MM.1S (cell line): ENCODE measurements at places on chromosomes 3 and 15.

DNA sequence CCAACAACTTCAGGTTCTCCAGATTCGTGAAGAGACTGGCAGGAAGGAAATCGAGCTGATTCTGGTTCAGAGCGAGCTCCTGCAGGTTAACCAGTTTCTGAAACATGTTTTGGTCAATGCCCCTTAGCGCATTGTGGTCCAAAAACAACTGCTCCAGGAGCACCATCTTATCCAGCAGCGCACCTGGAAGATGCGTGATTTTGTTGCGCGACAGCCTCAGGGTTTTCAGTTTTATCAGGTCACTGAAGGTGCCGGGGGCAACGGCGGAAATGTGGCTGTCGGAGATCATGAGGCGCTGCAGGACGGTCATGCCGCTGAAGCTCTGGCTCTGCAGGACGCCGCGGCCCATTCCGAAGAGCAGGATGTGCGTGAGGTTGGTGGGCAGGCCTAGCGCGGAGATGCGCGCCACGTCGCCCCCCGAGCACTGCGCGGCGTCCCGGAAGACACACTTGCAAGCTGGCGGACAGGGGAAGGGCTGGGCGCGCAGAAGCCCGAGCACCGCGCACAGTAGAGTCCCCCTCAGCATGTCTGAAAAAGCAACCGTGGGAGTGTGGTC, 1.2 kb downstream of the GP5 start:
- peak overlapping the region; percentile 19 for H3K4me3 ChIP-seq
- peaks cover 48% of the 10 kb centered on the region for H3K27me3 ChIP-seq
- 0 out of 2 replicates have a peak, but pooled peaks cover 4% of the 10 kb centered on the region for H3K4me1 ChIP-seq
- no peak for DNase-seq
- H3K27ac ChIP-seq, result no peak overlapping the region
- H3K36me3 ChIP-seq, result no peaks in the 10 kb centered on the region

- DNase-seq, result no peak
- H3K36me3 ChIP-seq, result no peaks in the 10 kb centered on the region
- H3K27me3 ChIP-seq, result no peaks in the 10 kb centered on the region
- no peaks in the 10 kb centered on the region for H3K4me1 ChIP-seq
- H3K4me3 ChIP-seq, result no peak overlapping the region
Measured at GRCh38 chr3:21421096-21421495, 329.9 kb downstream of the ZNF385D start.

GRCh38 chr3:192850451-192850981, 67.1 kb downstream of the MB21D2 start:
- no peaks in the 10 kb centered on the region for H3K36me3 ChIP-seq
- H3K4me1 ChIP-seq, result no peaks in the 10 kb centered on the region

GRCh38 chr15:69863446-69863845, 234.3 kb downstream of the TLE3 start:
- H3K4me1 ChIP-seq, result no peaks in the 10 kb centered on the region
- H3K36me3 ChIP-seq, result no peaks in the 10 kb centered on the region
- no peak overlapping the region for H3K27ac ChIP-seq
- no peaks in the 10 kb centered on the region for H3K27me3 ChIP-seq
- H3K4me3 ChIP-seq, result no peak overlapping the region

DNA sequence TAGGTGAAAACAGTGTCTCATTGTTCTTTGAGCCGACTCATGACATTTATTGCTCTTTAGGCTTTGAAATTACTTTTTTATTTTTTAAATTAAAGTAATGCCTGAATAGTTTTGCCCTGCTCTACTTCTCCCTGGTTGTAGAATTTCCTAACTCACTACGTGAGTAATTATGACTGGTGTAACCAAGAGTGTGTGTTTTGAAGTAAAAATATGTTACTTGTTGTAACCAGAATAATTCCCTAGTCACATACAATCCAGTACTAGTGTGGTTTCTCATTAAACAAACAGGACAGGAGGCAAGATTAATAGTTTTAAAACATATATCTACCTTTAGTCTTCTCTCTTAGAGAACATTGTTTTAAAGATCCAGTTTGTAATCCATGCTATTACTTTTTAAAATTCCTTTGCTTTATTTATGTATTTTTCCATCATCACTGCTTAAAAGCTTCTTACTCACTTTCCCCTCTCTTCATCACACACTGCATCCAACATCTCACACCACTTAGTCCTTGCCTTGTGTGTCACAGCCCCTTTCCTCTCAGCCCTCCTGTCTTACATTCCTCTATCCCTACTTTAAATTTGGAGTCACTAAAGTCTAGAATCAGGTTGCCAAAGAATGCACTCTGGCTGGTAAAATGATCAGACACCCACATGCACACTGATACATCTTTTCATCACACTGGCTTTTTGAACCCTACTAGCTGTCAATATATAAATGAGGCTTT, 219.7 kb downstream of the WNT5A start:
- H3K27ac ChIP-seq, result no peak overlapping the region
- no peak overlapping the region for H3K4me3 ChIP-seq
- no peaks in the 10 kb centered on the region for H3K4me1 ChIP-seq
- H3K36me3 ChIP-seq, result no peaks in the 10 kb centered on the region
- H3K27me3 ChIP-seq, result no peaks in the 10 kb centered on the region

DNA sequence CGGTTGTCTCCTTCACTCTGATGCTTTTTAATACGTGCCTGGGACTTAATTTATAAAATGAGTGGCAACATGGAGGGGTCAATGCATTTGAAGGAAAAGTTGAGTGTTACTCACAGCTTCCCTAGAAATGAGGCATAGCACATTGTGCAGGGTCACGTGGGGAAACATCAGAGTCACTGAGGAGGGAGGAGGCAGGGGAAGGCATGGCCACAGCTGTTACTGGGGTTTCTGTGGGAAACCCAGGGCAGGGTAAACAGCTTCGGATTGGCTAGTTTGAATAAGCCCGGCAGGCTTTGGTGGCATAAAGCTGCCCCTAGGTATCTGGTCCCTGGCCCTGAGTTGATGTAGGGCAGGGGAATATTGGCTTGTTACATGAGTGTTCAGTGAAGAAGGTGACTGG, 98.9 kb upstream of the ST8SIA2 start:
- H3K4me3 ChIP-seq, result no peak overlapping the region
- H3K36me3 ChIP-seq, result no peaks in the 10 kb centered on the region
- no peaks in the 10 kb centered on the region for H3K4me1 ChIP-seq
- no peak for DNase-seq

DNA sequence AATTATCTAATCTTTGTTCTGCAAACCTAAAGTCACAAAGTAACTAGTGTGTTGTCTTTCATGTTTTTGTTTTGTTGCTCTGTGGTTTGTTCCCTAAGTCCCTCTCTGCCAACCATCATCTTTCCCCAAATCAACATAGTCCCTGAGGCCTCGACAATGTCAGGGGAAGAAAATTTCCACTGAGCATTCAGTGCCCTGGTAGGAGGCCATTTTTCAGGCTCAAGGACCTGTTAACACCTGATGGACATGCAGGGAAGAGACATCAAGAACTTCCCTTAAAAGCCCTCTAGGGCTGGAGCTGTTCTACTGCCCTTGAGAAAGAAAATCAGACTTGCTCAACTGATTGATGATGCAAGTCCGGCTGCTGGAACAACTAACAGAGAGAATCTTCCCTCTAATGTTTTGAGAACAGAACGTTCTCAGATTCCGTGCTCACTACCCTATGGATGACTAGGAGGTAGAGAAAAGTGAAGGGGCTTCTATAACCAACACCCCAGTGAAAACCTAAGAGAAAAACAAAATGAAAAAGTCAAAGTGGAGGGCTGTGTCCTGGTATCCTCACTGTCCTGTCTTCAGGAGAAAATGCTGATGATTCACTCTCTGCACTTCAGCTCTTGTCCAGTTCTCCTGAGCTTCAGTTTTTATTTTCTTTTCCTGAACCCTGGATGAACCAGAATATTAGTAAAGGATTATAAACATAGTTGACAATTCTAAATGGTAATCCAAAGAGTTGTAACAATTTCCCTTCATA, 373.1 kb downstream of the FOXP1 start:
- no peak for DNase-seq
- no peak overlapping the region for H3K4me3 ChIP-seq
- H3K36me3 ChIP-seq, result no peaks in the 10 kb centered on the region
- H3K4me1 ChIP-seq, result no peaks in the 10 kb centered on the region

GRCh38 chr3:193809106-193809505, 216.1 kb downstream of the OPA1 start:
- no peak overlapping the region for H3K27ac ChIP-seq
- H3K36me3 ChIP-seq, result no peaks in the 10 kb centered on the region
- H3K4me3 ChIP-seq, result no peak overlapping the region
- no peaks in the 10 kb centered on the region for H3K27me3 ChIP-seq
- DNase-seq, result no peak

DNA sequence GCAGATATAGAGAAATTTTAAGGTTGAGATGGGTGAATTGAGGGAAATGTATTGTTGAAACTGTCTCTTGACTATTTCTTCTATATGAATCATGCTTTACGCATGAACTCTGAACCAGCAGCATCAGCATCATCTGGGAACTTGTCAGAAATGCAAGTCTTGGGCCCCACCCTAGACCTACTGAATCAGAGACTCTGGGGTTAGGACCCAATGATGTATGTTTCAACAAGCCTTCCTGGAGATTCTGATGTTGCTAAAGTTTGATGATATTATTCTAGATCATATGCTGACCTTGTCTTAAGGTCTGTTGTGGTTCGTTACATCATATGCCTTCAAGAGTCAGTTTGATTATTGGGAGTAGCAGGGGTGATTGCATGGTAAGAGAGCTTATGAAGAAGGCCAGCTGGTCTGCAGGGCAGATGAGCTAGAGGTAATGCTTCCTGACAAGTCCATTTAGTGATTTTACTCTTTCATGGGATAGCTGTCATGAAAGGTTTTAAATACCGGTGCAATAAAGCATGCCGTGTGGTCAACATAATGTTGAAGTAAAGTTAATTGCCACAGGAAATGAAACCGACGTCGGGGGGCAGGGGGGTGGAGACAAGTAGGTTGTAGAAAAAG, 152.4 kb upstream of the MRPL3 start:
- no peak for DNase-seq
- H3K4me1 ChIP-seq, result no peaks in the 10 kb centered on the region
- H3K36me3 ChIP-seq, result no peaks in the 10 kb centered on the region
- no peak overlapping the region for H3K4me3 ChIP-seq
- no peaks in the 10 kb centered on the region for H3K27me3 ChIP-seq

- no peak overlapping the region for H3K4me3 ChIP-seq
- no peak overlapping the region for H3K27ac ChIP-seq
- H3K27me3 ChIP-seq, result no peaks in the 10 kb centered on the region
Measured at GRCh38 chr3:13091898-13092611, 18.8 kb upstream of the IQSEC1 start.

DNA sequence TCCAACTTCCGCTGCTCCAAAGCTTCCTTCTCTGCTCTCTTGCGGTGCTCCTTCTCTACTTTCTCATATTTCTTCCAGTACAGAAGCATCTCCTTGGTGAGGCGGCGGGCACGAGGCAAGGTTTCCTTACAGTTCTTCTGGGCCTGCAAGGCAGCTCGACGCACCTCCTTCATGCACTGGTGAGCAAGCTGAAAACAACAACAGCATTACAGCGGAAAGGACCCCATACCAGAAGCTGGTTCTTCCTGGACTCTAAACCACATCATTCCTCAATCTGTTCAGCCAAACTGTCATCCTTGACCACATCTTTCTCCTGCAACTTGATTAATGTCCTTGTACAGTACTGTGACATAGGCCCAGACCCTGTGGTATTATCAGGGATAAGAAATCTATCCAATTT, 36.4 kb downstream of the INO80 start:
- no peak overlapping the region for H3K4me3 ChIP-seq
- H3K4me1 ChIP-seq, result no peaks in the 10 kb centered on the region
- H3K27me3 ChIP-seq, result no peaks in the 10 kb centered on the region
- no peak overlapping the region for H3K27ac ChIP-seq

DNA sequence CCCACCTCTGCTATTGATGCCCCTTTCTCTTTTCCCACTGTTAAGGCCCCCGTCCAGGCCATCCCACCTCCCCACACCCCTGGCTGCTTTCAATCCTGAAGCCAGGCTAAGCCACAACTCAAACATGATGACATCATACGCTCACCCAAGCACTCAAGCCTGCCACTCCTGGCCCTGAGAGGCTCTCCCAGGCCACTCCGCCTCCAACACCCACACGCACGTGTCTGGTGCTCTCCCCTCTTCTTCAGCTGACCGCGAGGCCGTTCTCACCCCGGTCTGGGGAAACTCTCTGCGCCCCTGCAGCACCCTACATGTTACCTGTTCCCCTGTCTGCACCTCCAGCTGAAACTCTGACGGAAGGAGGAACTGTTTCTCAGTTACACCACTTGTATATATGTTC, 6.2 kb downstream of the ZXDC start:
- H3K27ac ChIP-seq, result no peak overlapping the region
- no peak for DNase-seq
- no peak overlapping the region for H3K4me3 ChIP-seq
- H3K4me1 ChIP-seq, result peaks cover 15% of the 10 kb centered on the region

- no peaks in the 10 kb centered on the region for H3K36me3 ChIP-seq
- H3K27ac ChIP-seq, result no peak overlapping the region
- H3K4me1 ChIP-seq, result peaks cover 19% of the 10 kb centered on the region; the same call in 1 of the 2 replicates
- H3K27me3 ChIP-seq, result no peaks in the 10 kb centered on the region
Measured at GRCh38 chr3:159854500-159855124, 134.0 kb upstream of the IL12A start.

GRCh38 chr15:68424754-68425390, 7.1 kb downstream of the ITGA11 start:
- H3K4me1 ChIP-seq, result no peaks in the 10 kb centered on the region
- DNase-seq, result no peak
- H3K27ac ChIP-seq, result no peak overlapping the region
- no peak overlapping the region for H3K4me3 ChIP-seq
- H3K36me3 ChIP-seq, result no peaks in the 10 kb centered on the region
- no peaks in the 10 kb centered on the region for H3K27me3 ChIP-seq

DNA sequence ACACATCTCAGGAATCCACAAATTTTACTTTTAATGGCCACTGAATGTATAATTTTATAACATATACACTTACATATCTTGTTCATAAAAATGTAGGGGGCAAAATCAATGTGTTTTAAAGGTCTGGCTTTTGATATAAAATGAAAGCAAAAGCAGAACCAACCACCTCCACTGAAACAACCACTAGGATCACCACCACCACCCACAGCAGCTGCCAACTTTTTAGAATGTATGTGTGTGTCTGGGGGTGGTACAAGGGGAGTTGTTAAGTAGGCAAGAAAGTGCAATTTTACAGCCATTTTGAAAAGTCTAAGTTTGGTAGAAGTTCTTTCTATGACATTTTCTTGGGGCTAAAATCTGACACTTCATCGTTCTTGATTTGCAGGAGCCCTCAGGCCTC, 44.0 kb downstream of the OTOL1 start:
- H3K36me3 ChIP-seq, result no peaks in the 10 kb centered on the region
- H3K4me3 ChIP-seq, result no peak overlapping the region
- peaks cover 21% of the 10 kb centered on the region for H3K4me1 ChIP-seq
- peak overlapping the region; percentile 12; the same call in 1 of the 2 replicates for H3K27ac ChIP-seq
- DNase-seq, result peak; percentile 87
- H3K27me3 ChIP-seq, result no peaks in the 10 kb centered on the region
